ENCODE measurements at places on chromosomes 12 and 14.

DNA sequence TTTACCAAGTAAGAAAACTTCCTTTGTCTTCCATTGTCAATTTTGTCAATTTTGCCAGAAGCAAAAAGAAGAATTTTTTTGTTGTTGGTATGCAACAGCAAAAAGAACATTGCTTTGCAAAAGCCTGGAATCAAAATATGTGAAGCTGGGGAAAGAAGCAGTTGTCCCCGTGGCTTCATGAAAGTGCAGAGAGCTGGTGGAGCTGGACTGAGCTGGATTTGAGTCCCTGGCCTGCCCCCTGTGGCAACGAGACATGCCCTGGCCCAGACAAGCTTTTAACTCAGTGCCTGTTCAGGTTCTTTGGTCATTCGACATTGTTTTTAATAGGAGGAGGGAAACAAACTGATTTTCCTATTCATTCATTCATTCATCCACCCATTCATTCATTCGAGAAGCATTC lies 70.3 kb downstream of the SLC15A4 start:
- DNase-seq, result no peak

GRCh38 chr12:43832463-43833168 lies 3.3 kb upstream of the TMEM117 start:
- DNase-seq, result peak; percentile 14

DNA sequence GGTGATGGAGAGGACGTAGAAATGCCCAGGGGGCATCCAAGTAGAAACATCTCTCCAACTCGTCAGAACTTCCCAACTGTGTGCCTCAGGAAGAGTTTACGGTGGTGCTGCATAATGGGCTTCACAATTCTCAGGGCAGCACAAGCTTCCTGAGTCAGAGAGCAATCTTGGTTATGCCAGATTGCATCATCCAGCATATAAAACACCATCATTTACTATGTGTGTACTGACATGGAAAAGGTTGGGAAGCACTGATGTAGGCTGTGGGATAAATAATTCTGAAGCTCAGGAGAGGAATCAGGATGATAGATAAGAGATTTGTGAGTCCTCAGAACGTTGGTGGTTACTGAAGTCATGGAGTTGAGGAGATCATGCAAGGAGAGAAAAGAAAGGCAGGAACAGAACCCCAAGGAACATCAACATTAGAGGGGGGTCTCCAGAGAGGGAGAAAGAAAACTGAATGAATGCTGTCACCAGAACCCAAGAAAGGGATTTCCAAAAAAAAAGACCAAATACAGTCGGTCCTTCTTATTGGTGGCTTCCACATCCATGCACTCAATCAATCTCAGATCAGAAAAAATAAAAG lies 4.7 kb upstream of the NCKAP5L start:
- DNase-seq, result no peak

DNA sequence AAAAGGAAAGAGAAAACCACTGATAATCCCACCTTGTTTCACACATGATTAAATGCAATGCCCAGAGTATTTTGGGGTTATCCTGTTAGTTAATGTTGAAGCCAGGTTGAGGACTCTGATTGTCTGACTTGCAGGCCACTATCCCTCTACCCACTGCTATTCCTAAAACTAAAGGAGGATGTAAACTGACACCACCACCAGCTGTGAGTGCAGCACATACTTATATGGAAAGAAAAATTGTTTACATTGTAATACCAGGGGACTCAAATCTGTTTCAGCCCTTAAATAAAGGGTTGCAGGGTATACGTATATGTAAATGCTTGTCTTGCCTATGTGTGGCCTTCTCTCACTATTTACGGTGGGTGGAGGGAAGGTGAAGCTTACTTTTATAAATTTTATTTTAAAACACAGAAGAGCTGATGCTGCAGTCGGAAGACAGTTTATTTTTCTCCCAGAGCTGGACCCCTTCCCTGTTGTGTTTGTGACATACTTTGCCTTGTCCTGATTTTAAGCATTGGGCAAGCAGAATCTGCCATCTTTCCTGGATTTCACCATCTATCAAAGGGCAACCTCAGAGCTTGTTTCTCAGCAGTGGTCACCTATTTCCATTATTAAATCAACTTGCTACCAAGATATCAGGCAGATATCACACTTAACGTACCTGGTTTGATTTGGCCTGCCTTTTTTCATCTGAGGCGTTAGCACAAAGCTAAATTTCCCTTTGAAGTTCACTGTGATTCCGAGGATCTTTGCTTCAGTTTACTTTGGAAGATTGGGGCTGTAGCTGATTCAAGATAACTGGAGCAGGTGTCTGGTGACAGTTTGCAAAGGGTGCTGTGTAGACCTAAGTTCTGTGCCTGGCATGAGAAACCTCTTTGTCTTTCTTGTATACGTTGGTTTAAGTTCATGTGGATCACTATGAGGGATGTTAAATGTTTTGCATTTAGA lies 25.2 kb downstream of the DAAM1 start:
- no peak for DNase-seq

DNA sequence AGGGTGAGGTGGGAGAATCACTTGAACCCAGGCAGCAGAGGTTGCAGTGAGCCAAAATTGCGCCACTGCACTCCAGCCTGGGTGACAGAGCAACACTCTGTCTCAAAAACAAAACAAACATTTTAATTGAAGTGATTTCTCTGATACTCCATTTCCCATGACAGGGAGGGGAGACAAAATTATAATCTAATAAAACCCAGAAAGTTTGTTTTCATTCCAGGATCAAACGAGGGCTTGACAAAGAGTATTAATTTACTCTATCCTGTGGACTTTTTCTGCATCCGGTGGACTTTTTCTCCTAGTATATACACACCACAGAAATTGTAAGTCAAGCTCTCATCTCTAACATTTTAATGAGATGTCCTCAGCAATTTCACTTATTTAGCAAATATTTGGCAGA lies 14.5 kb upstream of the AP4S1 start:
- no peak for DNase-seq

- no peak for DNase-seq
Observed at GRCh38 chr14:104676694-104677511, 12.5 kb upstream of the INF2 start.

DNA sequence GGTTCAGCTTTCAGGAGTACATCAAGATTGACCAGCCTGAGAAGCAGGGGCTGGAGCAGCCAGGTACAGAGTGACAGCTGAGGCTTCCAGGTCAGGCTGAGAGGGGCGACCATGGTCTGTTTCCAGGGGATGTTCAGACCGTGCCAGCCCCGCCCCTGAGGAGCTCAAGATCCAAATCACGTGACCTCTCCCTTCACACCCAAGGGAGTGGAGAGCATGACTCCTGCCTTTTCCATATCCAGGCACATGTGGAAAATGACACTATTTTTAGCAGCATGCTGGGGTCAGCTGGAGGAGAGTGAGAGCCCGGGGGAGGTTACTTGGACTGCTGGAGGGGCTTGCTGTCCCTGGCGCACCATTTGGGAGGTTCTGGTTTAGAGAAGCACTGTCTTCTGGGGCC lies 92.7 kb downstream of the B4GALNT3 start:
- no peak for DNase-seq

DNA sequence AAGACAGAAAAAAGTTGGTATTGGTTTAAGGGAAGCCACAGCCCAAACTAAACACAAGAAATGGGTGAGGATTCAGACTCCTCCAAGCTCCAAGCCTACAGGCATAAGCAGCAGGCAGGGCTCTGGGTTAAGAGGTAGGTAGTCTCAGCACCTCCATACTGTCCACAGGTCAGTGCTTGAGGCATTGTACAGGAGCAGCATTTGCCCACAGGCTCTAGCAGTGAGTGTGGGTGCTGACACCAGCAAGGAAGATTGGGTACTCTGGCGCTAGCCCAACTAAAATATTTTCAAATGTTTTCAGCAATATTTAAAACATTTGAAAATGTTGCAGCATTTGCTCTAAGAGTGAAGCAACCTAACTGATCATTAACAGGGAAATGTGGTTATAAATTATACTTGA lies 33.1 kb downstream of the FERMT2 start:
- no peak for DNase-seq

- no peak for DNase-seq
Observed at GRCh38 chr12:65881965-65882413, 57.7 kb downstream of the HMGA2 start.

DNA sequence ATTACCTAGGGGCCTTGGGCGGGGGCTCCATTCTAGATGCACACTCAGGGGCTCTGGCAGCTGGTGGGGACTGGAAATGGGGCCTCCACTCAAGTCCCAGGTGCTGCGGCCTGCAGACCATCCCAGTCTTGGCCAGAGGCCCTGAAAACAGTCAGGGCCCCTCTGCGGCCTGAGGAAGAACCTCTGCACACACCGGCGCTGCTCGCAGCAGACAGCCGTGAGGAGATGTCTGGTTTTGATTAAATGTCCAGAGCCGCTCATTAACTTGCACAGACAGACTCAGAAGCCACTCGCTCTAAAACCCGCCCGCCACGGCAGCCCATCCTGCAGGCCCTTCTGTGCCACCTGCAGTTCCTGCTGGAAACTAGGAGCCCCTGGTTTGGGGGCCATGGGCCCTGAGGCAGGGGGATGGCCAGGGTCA lies 36.4 kb upstream of the NCOR2 start:
- no peak for DNase-seq

DNA sequence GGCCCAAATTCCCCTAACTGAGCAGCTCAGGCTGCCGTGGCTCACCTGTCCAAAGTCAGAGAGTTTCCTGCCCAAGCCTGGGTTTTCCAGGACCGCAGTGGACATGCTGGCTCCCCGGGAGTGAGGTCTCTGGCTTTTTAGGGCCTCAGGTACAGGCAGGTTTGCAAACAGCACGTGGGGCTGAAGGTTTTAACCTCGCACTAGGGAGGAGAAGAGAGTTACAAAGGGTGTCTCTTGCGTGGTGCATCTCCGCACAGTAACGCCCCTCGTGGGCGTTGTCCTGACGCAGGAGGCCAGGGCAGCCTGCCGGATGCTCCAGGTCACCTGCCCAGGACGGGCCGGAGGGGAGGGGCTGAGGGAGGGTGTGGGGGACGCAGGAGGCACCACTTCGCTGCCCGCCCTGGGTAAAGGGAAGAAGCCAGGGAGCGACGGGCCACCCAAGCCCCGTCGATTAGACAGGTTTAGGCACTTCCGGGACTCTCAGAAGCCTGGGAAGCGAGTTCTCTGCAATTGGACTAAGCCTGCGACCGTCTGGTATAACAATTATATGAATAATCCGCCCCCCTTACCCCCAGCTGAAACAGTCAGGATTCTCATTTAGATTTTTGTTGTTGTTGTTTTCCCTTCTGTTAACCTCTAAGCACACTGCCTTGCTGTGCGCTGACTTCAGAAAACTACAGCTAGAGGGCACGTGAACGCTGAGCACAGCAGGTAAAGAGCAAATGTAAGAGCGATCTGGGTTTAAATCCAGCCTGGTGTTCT lies at the start of gene PAH:
Gene PAH, minus strand, starts transcription at position 219 of the 762 bp plus-strand sequence. Its CDS starts 114 bp downstream, at position 105.
- DNase-seq, result peak; percentile 1

DNA sequence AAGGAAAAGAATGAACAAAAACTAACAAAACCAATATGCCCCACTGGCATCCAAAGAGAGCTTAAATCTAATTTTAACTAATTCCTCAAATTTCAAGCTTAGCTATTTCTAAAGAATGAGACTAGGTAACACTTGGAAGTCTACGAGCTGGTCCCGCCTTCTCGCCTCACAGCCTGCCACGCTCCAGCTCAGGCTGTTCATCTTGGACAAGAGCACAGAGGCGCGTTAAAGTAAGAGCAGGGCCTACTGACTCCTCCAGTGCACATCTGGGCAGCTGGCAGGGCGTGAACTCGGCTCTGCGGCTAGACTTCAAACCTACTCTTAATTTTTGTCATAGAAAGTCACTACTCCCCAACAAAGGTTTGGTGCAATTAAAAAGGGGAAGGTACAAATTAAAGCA lies 64.6 kb downstream of the DICER1 start:
- no peak for DNase-seq

DNA sequence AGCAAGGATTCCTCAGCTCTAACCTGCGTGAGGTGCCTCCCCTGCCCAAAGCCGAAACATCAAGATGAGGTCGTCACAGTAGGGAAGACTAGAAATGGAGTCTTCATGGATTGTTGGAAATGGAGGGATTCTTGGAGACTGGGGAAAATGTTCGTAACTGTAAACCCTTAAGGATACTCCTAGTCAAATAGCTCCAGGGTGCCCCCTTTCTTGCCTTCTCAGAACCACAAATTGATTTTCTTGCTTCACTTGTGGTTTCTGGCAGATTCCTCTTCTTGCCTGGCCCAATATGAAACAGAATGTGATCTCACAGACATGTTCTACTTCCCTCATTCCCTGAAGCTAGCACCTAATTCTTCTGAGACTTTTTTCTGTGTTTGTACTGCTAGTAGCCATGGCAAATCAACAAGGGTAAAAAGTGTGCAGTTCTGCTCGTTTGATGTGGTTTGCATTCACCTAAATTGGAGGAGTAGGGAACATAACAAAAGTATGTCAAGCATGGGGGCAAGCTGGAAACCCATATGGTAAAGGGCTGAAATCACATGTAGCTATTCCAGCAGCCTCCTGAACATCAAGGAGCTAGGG lies 332.0 kb downstream of the PAWR start:
- DNase-seq, result no peak

DNA sequence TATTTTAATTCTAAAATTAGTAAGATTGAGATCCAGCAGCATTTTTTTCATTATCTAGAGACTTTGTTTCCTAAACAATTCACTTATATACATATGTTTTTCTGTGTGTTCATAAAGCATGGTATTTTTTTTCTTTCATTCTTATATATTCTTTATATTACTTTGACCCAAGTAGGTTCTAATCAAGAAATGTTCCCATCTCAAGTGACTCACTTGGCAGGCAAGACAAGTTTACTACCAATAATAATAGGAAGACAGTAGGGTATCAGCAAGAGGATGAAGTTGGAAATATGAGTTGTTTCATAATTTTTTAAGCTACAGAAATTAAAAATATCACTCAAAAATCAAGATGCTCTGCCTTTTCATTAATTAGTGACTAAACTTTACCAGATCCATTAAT lies 613.4 kb upstream of the ATP2B1 start:
- no peak for DNase-seq

- no peak for DNase-seq
Observed at GRCh38 chr14:41758011-41758665, 151.5 kb downstream of the LRFN5 start.

GRCh38 chr12:89243771-89244170 lies 108.5 kb downstream of the DUSP6 start:
- DNase-seq, result no peak

- DNase-seq, result no peak
Observed at GRCh38 chr12:20863056-20863455, 52.6 kb downstream of the SLCO1B3 start.

Data from CD4-positive, alpha-beta T cell treated with Interleukin-6 at 100 ng/mL for 8 hours (primary cell).